ENCODE measurements at places on chromosomes 13 and 19.

GRCh38 chr13:44833139-44833538 lies 156.1 kb downstream of the NUFIP1 start:
- DNase-seq = no peak

- DNase-seq = no peak
Observed at GRCh38 chr19:46491975-46492682, 3.5 kb downstream of the PNMA8B start.

DNA sequence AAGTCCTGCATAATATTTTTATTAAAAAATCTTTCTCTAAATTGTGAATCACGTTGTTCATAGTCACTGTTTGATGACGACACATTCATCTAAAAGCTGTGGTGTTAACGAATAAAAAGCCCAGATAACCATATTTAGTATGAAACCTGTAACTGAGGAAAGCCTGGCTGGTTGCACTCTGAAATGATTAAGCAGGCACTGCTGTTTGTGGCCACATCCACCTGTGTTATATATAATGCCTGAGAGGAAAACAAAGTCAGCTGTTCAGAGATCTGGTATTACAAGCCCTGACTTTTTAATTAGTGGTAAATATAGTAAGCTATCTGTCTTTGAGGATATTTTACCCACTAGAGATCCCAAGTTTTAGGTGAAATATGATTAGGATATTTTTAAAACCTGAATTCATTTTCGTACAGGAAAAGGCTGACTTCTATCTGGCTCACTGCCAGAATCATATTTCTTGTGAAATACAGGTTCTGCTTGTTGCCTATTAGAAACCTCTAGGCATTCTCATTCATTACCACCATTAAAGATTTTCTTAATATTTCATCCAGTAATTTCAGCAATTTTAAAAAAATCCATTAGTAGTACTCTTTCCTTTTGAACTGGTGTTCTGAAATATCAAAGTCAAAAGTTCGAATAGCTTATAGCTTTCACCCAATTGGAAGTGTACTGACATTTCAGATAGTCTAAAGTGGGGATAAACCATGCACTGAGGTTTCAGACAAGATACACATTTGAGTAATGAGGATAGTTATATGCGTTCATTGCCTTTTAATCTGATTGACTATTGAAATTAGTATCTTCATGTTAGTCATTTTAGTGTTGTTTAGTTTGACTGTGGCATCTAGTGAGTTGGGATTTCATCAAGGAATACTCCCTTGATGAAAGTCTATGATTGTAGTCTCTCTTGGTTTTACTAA lies 79.7 kb downstream of the LMO7 start:
- DNase-seq = peak; percentile 41

GRCh38 chr19:10848230-10848856 lies at the start of gene C19orf38:
Gene C19orf38 (plus strand): TSS chr19:10848415. CDS start chr19:10848509, 94 bp downstream.
- no peak for DNase-seq

DNA sequence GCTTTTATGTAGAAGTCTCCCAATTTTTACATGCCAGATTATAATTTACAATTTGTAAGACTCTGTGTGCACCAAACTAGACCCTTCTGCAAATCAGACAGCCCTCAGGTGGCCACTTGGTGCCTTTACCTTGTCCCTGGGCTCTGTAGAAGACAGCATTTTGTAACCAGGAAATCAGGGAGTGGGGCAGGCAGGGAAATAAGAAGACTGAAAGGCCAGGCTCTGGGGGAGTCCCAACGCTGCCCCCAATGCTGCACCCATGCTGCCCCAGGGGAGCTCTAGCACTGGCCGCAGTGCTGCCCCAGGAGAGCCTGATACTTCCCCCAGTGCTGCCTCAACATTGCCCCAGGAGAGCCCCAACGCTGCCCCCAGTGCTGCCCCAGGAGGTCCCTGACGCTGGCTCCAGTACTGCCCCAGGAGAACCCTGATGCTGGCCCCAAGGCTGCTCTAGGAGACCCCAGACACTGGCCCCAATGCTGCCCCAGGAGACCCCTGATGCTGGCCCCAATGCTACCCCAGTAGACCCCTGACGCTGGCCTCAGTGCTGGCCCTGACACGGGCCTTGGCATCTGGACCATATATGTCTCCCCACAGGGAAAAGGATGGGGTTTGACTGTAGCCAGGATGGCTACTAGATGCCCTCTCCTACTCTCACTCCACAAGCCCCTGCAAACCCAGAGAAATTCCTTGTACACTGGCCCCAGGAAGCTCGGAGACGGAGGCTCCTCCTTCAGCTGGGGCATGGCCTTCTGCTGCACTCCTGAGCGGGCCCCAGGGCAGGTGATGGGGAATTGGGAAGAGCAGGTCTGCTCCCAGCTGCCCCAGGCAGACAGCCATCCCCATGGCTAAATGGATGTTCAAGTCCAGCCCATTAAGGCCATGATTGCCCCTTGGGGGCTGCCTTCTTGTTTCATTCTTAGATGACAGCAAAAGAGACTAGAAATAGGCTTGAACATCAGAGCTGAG lies 23.6 kb downstream of the VSTM2B start:
- DNase-seq = no peak

DNA sequence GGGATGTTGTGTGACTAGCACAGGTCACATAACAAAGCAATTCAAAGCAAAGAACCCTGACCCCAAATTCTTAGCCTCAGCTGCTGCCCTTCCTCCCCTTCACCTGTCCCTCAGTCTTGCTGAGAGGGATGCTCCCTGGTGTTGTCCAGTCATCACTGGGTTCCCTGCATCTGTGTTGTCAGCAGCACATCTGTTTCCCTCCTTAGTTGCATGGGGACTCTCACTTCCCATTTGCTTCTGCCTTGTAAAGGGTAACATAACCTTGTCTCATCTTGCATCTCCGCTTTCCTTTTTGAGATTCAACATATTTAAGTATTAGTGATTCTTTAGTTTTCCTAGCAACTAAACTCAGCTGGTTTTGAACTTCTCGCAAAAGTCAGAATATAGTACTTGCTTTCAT lies 54.0 kb downstream of the SPATA13 start:
- DNase-seq = no peak

- no peak for DNase-seq
Observed at GRCh38 chr13:110023729-110024644, 237.6 kb upstream of the IRS2 start.

DNA sequence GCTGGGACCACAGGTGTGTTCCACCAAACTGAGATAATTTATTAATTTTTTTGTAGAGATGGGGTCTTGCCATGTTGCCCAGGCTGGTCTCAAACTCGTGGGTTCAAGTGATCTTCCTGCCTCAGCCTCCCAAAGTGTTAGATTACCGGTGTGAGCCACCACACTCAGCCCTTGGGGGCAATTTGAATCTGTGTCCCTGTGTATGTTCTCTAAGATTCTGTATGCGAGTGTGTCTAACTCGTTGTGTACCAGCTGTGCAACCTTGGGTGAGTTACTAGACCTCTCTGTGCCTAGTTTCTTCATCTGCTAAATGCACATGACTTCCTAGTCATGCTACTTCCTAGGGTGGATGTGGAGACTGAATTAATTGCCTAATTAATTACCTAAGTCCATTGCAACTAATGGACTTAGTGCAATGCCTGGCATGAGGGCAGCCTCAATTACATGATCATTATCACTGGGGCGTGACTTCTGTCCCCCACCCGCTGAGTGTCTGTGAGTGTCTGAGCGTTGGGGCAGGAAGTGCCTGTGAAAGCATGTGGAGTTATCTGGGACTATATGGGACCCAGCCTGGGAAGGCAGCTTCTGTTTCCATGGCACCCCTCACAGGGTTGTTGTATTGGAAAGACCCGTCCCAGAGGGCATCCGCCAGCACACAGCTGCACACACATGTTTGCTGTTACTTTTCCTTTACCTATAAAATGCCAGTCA lies 1.8 kb upstream of the NCCRP1 start:
- DNase-seq = no peak

GRCh38 chr13:41971848-41972247 lies 10.9 kb upstream of the VWA8 start:
- peak; percentile 29 for DNase-seq

DNA sequence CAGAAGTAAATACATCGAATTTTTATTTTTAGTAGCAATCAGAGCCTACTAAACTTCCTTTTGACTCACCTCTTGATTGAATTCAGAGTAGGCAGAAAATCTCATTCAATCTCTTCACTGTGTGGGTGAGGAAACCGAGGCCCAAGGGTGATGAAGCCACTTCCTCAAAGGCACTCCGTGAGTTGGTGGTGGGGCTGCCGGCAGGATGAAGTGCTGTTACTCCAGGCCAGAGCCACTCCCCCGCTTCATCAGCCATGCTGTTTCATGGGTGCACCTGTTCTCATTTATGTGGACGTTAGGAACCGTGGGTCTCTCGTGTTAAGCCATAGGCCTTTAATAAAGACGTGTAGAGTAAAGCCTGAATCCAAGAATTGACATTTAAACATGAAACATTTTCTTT lies 13.2 kb downstream of the ING1 start:
- peak; percentile 86 for DNase-seq

Data from activated CD4-positive, alpha-beta T cell treated with anti-CD3 and anti-CD28 coated beads, Interleukin-2, amount 50 U/mL, for 16 hours (primary cell).